Camera-type eye (tissue), 1 donor: ENCODE measurements at places on chromosomes 11 and 22. TPM values are rescaled to one million over a fixed set of nuclear protein-coding genes. Genes with fewer than 3 reads are reported as not detected.

APOA5 gene
- total RNA-seq = not detected

EFCAB6 gene
- 15.9 TPM for total RNA-seq

CBX7 gene
- total RNA-seq = 27.4 TPM

RAG2 gene
- total RNA-seq = 0.49 TPM

SEC14L6 gene
- total RNA-seq = 4.1 TPM

GTSE1 gene
- 5.7 TPM for total RNA-seq

OR4A16 gene
- 4.2 TPM for total RNA-seq

VWA5A gene
- 23.7 TPM for total RNA-seq

F2 gene
- not detected for total RNA-seq

RBX1 gene
- total RNA-seq = 32.7 TPM
